ENCODE measurements at places on chromosomes 16 and 17.

DNA sequence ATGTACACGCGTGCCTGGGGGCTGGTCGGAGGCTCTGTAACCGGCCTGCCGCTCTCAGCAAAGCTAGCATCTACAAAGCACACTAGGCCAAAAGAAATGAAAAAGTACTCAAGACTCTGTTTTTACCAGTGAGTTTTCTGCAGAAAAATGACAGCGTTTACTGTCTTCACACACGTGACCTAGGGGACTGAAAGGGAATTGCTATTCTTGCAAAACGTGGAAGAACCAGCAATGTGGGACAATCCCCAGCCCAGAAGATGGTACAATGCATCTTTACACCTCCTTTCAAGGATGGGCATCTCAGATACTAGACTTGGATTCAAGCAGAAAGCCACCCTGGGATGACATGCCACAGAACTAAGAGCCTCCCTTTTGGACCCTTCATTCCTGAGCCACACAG, 41.5 kb downstream of the NDEL1 start:
- DNase-seq = no peak

DNA sequence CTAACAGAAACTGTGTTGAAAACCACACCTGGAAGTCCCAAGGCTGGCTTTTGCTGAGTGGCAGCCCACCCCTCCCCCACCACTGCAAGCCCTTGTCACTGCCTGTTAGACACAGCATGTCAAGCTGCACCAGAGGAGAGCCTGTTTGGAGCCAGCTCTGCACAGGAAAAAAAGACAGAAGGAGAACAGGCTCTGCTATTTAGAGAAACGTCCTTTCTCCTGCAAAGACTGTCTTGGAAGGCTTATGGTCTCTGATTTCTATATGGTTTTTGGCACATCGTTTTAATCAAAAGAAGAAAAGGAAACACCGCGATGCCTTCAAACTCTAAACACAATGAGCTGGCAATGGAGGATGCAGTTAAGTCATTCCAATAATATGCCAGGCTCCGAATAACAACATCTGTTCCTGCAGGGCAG, 275.5 kb downstream of the MAP2K4 start:
- DNase-seq = no peak

- no peak for DNase-seq
Observed at GRCh38 chr17:44906763-44907728, 7.8 kb upstream of the EFTUD2 start.

DNA sequence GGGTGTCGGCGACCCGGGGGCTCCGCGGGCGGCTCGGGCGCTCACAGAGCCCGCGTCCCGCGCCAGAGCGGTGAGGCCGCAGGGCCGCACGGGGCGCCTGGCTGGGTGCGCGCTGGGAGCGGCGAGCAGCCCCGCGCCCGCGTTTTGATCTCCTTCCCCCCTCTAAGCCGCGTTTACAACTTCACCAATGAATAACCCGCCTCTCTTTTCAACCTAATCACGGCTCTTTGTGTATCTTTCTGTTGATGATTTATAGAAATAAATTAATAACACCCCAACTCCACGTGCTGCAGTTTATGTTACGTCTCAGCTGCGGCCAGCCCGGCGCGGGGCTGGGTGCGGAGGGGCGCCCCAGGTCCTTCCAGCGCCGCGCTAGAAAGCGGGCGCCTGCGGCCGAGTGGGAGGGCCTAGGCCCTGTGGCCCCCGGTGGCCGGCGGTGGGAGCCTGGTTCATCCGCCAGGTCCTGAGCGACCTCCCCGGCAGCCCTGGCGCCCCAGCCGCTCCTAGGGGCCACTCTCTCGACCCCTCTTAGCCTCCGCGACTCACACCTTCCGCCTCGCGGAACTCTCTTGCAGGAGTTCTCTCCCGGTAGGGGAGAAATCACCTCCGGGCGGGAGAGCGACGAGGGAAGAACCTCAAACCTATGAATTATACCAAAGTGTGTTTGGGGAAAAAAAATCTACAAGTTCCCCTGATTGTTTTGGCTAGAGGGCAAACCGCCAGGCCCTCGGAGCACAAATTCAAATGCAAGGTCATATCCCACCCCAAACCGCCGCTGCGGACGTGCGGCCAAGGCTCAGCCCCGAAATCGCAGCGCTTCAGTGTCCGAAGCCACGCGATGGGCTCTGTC, 1.9 kb downstream of the HNF1B start:
- no peak for DNase-seq

DNA sequence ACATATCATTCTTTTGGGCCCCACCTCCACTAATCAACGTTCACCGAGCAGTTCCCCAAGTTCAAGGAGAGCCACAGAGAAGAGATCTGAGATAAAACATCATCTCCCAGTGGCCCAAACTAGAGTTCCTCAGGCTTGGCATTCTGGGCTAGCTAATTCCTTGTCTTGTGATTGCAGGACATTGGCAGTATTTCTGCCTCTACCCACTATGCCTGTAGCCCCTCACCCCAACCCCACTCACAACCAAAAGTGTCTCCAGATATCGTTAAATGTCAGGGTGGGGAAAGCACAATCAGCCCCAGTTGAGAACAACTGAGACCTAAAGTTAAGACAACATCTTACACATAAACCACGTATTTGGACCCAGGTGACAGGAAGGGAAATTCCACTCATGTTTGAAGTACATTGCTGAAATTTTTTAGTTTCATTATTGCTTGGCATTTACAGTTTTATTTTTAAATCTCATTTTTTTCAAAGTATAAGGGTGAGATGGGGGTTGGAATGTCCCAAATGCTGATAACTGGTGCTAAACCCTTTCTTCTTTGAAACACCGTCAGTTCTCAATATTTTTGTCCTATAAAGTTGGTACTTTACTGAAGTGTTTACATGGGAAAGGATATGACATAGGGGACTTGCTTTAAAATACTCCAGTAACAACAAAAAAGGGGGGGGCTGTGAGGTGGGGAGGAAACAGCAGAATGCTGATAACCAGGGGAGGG, 13.6 kb downstream of the ZC3H7A start:
- peak; percentile 26 for DNase-seq

DNA sequence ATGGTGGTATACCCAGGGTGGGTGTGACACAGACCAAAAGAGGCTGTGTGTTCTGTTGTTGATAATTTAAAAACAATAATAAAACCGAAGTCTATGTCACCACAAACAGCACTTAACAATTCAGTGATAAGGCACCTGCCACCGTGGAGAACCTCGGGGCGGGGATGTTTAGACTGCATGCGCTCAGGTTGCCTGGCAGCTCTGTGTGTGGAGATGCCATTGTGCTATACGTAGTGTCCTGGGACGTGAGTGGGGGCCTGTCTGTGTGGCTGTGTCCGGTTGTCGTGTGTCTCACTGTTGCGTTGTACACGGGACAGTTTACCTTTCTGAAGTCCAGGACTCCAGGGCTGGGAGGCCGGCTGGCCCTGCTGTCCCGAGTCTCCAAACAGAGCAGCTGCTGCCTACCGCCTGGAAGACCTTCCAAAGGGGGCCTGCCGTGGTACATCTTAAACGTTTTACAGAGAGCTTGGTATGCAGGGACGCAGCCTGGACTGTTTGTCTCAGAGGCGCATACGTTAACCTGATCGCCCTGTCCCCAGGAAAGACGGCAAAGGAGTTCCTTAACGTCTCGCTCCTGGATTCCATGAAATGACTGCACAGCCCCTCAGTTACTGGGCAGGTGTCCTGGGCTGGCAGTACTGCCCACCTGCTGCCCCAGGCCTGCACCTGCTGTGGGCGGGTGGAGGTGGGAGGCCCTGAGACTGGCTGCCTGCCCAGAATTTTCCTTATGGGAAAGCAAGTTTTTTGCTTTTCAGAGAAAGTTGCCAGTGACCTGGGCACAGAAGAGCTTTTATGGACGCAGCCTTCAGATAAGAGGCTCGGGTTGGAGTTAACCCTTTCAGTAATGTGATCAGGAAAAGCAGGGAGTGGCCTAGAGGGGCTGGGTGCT, 19.0 kb downstream of the SPIRE2 start:
- DNase-seq = no peak

DNA sequence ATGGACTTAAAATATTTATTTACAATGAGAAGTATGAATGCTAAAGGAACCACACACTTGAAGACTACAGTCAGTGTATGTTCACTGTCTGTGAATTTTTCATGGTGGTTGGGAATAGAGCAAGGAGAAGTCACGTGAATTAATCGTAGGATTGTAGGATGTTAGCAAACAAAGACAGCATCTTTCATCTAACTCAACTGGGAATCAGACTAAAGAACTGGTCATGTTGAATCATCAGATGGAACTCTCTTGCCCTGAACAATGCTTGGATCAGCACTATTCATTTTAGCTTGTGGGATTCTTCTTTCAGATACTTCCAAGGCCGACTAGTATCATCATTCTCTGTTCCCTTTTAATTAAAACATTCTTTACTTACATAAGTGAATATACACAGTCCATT, 18.1 kb downstream of the KCNJ2 start:
- no peak for DNase-seq

GRCh38 chr17:74599023-74599399, 6.9 kb upstream of the CD300LD start:
- DNase-seq = no peak

- no peak for DNase-seq
Observed at GRCh38 chr17:61460796-61461585, 8.8 kb downstream of the TBX4 start.

DNA sequence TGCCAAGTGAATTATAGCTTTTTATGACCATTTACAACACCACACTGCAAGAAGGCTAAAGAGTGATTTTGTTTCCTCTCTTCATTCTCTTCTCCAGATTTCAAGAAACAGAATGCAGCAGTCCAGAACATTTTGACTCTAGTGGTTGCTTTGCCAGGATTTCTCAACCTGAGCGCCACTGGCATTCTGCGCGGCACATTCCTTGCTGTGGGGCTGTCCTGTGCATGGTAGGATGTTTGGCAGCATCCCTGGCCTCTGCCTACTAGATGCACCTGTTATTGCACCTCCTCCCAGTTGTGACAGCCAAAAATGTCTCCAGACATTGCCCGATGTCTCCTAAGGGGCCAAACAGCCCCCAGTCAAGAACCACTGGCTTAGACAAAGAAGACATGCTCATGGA, 25.7 kb upstream of the SLC39A11 start:
- no peak for DNase-seq

DNA sequence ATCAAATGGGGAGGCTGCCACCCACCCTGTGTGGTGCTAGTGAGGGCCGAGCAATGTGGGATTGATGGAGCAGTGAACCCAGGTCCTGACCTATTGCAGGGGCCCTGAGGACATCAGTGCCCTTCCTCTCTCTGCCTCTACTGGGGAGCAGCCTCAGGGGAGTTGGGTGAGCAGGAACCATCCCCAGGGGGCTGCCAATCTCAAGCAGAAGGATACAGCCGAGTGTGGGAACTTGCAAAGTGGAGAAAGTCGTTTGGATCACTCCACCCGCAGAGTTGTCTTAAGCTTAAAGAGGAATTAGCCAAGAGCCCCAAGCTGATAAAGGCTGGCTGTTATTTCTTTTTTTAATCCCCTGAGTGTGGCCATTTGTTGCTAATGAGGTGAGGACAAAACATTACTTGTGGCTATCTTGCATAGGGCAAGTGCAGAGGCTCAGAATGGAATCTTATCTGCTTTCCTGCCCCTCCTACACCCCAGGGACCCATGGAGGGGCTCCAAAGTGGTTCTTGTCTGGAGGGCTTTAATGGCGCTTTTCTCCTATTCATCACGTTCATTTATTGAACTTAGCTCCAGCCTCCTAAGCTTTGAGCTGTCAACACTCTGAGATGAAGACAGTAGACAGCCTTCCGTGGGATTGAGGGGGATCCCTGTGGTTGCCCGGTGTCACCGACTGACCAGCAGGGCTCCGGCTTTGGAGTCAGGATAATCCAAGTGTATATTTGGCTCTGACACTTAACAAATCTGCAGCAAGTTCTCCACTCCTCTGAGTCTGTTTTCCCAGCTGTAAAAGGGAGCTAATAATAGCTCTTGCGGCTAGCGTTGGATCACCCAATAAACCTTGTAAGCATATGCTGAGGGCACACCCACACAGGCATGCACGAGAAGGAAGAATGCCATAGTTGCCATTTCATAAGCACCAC, 45.1 kb downstream of the MYH11 start:
- DNase-seq = no peak

DNA sequence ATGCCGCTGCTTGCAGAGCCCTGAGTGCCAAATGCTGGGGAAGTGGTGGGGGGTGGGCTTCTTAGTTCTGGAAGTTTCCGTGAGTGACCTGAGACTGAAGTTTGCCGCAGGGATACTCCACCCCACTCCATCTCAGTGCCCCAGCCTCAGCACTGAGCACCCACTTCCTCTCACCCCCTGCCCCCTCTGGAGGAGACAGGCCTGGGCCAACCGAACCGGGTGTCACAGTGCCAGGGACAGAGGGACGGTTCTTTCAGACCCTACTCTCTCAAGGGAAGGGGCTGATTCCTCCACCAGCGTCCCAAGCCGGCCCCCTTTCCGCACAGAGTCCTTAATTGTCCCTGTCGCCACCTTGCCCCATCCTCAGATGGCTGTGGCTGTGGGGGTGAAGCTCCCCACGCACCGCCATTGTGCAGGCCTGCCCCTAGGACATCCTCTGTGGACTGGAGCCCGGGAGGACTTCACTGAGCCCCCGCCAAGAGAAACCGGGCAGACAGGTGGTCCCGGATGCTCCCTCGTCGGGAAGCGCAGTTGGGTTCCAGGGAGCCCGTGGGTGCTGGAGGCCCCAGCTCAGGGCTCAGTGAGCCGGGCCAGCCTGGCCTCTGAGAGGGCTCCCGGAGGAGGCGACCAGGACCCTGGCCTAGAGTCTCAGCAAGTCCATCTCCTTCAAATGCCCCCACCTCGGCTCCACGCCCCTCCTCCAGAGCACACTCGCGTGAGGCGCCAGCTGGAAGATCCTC, 1.6 kb upstream of the KREMEN2 start:
- no peak for DNase-seq

DNA sequence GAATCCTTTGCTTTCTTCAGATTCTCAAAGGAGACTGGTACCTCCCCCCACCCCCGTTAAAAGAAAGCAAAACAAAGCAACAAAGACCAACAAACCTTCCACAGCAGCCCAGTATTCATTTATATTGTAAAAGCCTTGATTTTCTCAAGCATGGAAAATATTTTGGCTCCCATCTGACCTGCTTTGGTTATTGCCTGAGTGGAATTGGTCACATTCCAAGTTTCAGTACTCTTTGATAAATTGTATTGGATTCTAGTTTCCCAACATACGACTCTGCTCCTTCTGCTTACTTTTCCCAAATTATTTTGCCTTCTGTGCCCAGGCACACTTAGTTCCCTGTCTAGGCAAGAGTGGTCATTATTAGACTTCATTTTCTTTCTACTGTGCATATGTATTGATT, 1.3 kb downstream of the ABCC11 start:
- no peak for DNase-seq

Measured in activated gamma-delta T cell treated with Interleukin-2 at 50 U/mL for 16 hours (primary cell).